ENCODE measurements at places on chromosomes 6 and 20. TPM values are rescaled to one million over a fixed set of nuclear protein-coding genes. Genes with fewer than 3 reads are reported as not detected.

- DNase-seq, result no peak
- no peak overlapping the region for H3K4me3 ChIP-seq
- H3K4me1 ChIP-seq, result no peaks in the 10 kb centered on the region
- no peak overlapping the region for H3K27ac ChIP-seq
- H3K27me3 ChIP-seq, result no peaks in the 10 kb centered on the region
Measured at GRCh38 chr6:62357835-62358234, 71.8 kb upstream of the KHDRBS2 start.

DNA sequence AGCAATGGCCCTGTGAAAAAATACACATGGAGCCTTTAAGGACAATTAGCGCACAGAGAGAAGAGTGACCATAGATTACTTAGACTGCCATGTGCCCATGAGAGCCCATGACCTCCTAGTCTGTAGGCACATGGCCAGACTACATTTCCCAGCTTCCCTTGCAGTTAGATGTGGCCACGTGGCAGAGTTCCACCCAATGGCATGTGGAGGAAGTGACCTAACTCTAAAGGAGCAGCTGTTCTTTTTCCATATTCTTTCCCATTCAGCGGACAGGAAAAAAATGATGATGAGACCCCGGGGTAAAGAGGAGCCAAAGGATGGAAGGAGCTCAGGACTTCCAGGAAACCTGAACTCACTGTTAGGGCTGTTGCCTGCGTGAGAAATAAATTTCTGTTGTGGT is 116.6 kb downstream of the CBLN4 start:
- no peak overlapping the region for H3K27ac ChIP-seq
- H3K4me1 ChIP-seq, result no peaks in the 10 kb centered on the region
- no peaks in the 10 kb centered on the region for H3K27me3 ChIP-seq
- no peak for DNase-seq

GRCh38 chr6:2782825-2783187 is 17.6 kb downstream of the WRNIP1 start:
- no peak for DNase-seq
- H3K4me3 ChIP-seq, result no peak overlapping the region
- H3K36me3 ChIP-seq, result peaks cover 10% of the 10 kb centered on the region
- no peaks in the 10 kb centered on the region for H3K4me1 ChIP-seq
- no peaks in the 10 kb centered on the region for H3K27me3 ChIP-seq

- no peaks in the 10 kb centered on the region for H3K36me3 ChIP-seq
- H3K4me1 ChIP-seq, result no peaks in the 10 kb centered on the region
- no peaks in the 10 kb centered on the region for H3K27me3 ChIP-seq
- no peak for DNase-seq
- no peak overlapping the region for H3K4me3 ChIP-seq
- no peak overlapping the region for H3K27ac ChIP-seq
Measured at GRCh38 chr6:98627129-98627775, 207.1 kb upstream of the POU3F2 start.

CYP39A1 gene
- 0.72 TPM for total RNA-seq

- H3K27ac ChIP-seq, result no peak overlapping the region
- no peak overlapping the region for H3K4me3 ChIP-seq
- DNase-seq, result no peak
- H3K4me1 ChIP-seq, result peaks cover 14% of the 10 kb centered on the region
Measured at GRCh38 chr6:70684794-70685493, 17.3 kb downstream of the SMAP1 start.

GRCh38 chr20:48171626-48172356 is 386.5 kb upstream of the SULF2 start:
- H3K27me3 ChIP-seq, result peaks cover 18% of the 10 kb centered on the region
- H3K36me3 ChIP-seq, result no peaks in the 10 kb centered on the region
- H3K27ac ChIP-seq, result no peak overlapping the region
- H3K4me1 ChIP-seq, result no peaks in the 10 kb centered on the region

DNA sequence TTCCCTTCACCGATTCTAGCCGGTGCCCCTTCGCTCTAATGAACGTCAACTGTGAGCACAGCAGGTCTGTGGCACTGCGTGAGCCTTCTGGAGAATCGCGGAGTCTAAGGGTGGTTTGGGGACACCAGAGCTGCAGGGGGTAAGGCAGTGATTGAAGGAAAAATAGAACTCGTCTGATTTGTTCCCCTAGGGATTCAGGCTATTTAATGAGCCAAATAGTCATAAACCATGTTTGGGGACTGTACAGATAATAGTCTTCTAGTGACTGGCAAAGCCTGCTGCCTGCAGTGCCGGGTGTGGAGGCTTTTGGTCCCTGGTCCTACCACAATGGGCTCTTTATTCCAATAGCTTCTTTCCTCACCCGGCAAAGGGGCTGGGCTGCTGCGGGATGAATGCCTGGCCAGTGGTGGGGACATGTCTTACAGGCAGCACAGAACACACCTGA is 11.1 kb upstream of the NTSR1 start:
- H3K4me3 ChIP-seq, result no peak overlapping the region
- DNase-seq, result no peak
- H3K36me3 ChIP-seq, result no peaks in the 10 kb centered on the region
- no peak overlapping the region for H3K27ac ChIP-seq
- no peaks in the 10 kb centered on the region for H3K27me3 ChIP-seq

GRCh38 chr6:150313781-150314180 is 55.0 kb upstream of the IYD start:
- H3K27ac ChIP-seq, result no peak overlapping the region
- H3K27me3 ChIP-seq, result no peaks in the 10 kb centered on the region

- H3K27me3 ChIP-seq, result no peaks in the 10 kb centered on the region
- peak overlapping the region; percentile 91 for H3K4me3 ChIP-seq
- H3K4me1 ChIP-seq, result peaks cover 20% of the 10 kb centered on the region
- peak overlapping the region; percentile 79 for H3K27ac ChIP-seq
- DNase-seq, result no peak
Measured at GRCh38 chr20:461254-462198, 807 bp downstream of the TBC1D20 start.

- peaks cover 4% of the 10 kb centered on the region for H3K36me3 ChIP-seq
- no peaks in the 10 kb centered on the region for H3K4me1 ChIP-seq
- no peak overlapping the region for H3K27ac ChIP-seq
- no peak overlapping the region for H3K4me3 ChIP-seq
- no peaks in the 10 kb centered on the region for H3K27me3 ChIP-seq
Measured at GRCh38 chr6:347232-347631, 44.3 kb upstream of the IRF4 start.

- no peak overlapping the region for H3K4me3 ChIP-seq
- H3K4me1 ChIP-seq, result peaks cover 13% of the 10 kb centered on the region
- H3K36me3 ChIP-seq, result no peaks in the 10 kb centered on the region
- no peaks in the 10 kb centered on the region for H3K27me3 ChIP-seq
- DNase-seq, result no peak
Measured at GRCh38 chr6:47147175-47147727, 105.1 kb upstream of the ADGRF1 start.

DNA sequence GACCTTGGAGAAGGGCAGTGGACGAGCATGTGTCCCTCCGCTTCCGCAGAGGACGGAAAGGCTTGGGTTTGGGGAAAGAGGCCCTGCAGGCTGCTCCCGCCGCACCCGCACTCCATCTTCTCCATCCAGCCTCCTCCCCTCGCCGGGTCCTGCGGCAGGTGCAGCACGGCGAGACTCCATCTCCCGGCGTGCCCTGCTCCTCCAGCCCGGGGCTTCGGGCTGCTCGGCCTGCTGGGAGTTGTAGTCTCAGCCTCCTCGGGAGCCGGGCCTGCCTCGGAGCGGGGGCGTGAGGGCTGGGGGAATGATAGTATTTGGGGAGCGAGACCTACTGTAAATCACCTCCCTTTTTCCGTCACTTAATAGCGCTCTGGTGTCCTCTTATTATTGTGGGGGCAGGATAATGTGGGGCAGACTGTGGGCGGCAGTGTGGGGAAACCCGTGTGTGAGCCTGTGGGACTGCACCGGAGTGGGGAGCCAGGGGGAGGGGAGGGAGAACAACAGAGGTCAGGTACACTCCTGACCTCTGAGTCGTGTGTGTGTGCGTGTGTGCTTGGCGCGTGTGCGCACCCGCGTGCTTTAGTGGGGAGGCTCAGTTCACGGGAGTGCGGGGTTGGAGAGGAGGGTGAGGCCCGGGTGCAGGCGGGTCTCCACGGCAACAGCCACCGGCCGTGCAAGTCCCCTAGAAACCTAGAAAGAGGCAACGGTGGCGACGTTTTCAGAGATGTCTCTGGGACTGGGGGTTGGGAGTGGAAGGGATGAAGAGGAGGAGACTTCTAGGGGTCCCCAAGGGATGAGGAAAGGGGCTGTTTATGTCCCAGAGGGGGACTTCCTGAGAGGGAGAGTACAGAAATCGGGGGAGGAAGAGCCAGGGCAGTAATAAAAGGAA is 4.1 kb downstream of the TTBK1 start:
- H3K4me3 ChIP-seq, result peak overlapping the region; percentile 62
- peaks cover 21% of the 10 kb centered on the region for H3K27me3 ChIP-seq
- no peak overlapping the region for H3K27ac ChIP-seq
- H3K4me1 ChIP-seq, result peaks cover 9% of the 10 kb centered on the region
- no peaks in the 10 kb centered on the region for H3K36me3 ChIP-seq

DNA sequence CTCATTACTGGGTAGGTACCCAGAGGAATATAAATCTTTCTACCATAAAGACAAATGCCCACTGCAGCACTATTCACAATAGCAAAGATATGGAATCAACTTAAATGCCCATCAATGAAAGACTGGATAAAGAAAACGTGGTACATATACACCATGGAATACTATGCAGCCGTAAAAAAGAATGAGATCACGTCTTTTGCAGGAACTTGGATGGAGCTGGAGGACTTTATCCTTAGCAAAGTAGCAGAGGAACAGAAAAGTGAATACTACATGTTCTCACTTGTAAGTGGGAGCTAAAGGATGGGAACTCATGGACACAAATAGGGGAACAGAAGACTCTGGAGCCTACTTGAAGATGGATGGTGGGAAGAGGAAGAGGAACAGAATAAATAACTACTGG is 119.7 kb downstream of the EPHA7 start:
- no peak for DNase-seq
- no peak overlapping the region for H3K4me3 ChIP-seq
- H3K4me1 ChIP-seq, result no peaks in the 10 kb centered on the region
- no peaks in the 10 kb centered on the region for H3K27me3 ChIP-seq
- no peaks in the 10 kb centered on the region for H3K36me3 ChIP-seq
- no peak overlapping the region for H3K27ac ChIP-seq

ZNF391 gene
- total RNA-seq, result 4.4 TPM

FOXS1 gene
- 6.3 TPM for total RNA-seq

TRIM15 gene
- 0.13 TPM for total RNA-seq
